HCT116 (cell line): ENCODE measurements at places on chromosomes 12 and 14. TPM values are rescaled to one million over a fixed set of nuclear protein-coding genes. Genes with fewer than 3 reads are reported as not detected.

The IFNG-AS1 gene
- not detected for total RNA-seq

The PTHLH gene
- not detected for total RNA-seq

- no peaks in the 10 kb centered on the region for H3K27me3 ChIP-seq
- no peak overlapping the region for H3K4me3 ChIP-seq
- peaks cover 32% of the 10 kb centered on the region for H3K4me1 ChIP-seq
- DNase-seq, result peak; percentile 38
- no peak overlapping the region for H3K27ac ChIP-seq
These were observed 157.4 kb upstream of the PRMT8 start for GRCh38 chr12:3333583-3333982.

The KCNH5 gene
- total RNA-seq, result not detected

The GDF11 gene
- 5.3 TPM for total RNA-seq

GRCh38 chr12:104480012-104480411 lies 23.3 kb downstream of the CHST11 start:
- no peaks in the 10 kb centered on the region for H3K27me3 ChIP-seq
- no peak overlapping the region for H3K4me3 ChIP-seq
- no peak overlapping the region for H3K27ac ChIP-seq
- no peak for DNase-seq
- H3K4me1 ChIP-seq, result peaks cover 6% of the 10 kb centered on the region; the same call in 1 of the 2 replicates

- H3K4me1 ChIP-seq, result no peaks in the 10 kb centered on the region
- H3K4me3 ChIP-seq, result no peak overlapping the region
- DNase-seq, result no peak
- H3K27ac ChIP-seq, result no peak overlapping the region
- H3K27me3 ChIP-seq, result no peaks in the 10 kb centered on the region
These were observed 4.8 kb upstream of the SERPINA9 start for GRCh38 chr14:94480809-94481208.

DNA sequence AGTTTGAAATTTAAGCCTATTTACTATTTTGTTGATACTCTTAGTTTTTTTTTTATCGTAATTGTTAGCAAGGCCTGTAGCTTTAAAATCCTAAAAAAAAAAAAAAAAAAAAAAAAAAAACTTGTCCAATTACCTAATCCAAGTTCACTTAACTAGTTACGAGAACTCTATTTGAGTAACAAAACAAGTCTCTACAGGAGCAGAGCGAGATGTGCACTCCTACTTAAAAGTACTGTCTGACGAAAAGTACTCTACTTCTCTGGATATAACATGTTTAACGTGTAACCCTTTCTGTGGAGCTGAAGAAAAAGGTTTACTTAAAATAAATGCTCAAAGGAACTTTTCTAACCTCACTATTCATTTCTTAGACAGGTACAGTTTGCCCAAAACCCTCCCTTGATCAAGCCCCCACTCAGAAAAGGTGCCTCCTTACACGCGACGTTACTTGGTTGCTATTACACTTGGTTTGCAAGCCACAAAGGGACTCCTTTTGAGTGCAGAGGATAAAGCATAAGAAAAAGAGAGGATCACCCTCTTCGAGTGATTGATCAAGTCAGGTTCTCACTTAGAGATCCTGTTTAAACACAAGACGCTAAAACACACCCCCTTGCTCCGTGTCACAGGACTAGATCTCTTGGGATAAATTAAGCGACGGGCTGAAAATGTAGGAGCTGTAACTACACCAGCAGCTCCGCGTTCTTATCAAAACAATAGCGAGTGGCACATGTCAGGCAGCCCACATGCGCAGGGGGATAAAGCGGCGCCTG lies 2.2 kb downstream of the BAZ1A start:
- H3K36me3 ChIP-seq, result no peaks in the 10 kb centered on the region
- peak overlapping the region; percentile 99 for H3K27ac ChIP-seq
- DNase-seq, result no peak
- peak overlapping the region; percentile 54 for H3K4me3 ChIP-seq

The ETFRF1 gene
- 8.4 TPM for total RNA-seq

DNA sequence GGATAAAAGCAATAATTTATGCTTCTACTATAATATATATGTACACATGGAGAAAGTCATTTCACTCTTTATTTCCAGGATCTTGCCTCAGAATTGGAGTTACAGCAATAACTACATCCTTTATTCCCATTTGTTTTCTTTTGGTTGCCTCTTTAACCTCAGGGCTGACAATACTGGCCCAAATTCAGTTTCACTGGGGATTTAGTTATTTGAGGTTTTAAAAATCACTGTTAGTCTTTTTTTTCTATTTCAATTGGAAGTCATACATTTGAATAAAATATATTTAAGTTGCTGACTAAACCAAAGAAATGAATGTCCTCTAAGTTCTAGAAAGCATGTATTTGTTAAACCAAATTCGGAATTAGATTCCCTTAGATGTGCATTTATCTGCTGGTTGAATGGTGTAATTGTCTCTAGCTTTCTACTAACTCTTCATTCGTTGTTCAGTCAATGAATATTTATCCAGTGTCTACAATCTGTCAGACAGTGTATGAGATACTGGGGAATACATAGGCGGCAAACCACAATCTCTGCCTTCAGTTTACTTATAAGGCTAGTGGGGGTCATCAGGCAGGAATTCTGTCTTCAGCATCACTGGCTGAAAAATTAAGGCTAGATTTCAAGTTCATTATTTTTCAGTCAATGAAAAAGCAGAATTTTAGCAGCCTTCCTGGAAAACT lies 190.8 kb upstream of the ARHGAP5 start:
- no peaks in the 10 kb centered on the region for H3K27me3 ChIP-seq
- H3K4me1 ChIP-seq, result peaks cover 13% of the 10 kb centered on the region
- no peak overlapping the region for H3K4me3 ChIP-seq
- no peak for DNase-seq

- no peaks in the 10 kb centered on the region for H3K36me3 ChIP-seq
- H3K4me3 ChIP-seq, result no peak overlapping the region
- no peaks in the 10 kb centered on the region for H3K4me1 ChIP-seq
- H3K27me3 ChIP-seq, result peaks cover 3% of the 10 kb centered on the region; the same call in 1 of the 2 replicates
These were observed 28.2 kb downstream of the GLRX5 start for GRCh38 chr14:95562892-95563685.

DNA sequence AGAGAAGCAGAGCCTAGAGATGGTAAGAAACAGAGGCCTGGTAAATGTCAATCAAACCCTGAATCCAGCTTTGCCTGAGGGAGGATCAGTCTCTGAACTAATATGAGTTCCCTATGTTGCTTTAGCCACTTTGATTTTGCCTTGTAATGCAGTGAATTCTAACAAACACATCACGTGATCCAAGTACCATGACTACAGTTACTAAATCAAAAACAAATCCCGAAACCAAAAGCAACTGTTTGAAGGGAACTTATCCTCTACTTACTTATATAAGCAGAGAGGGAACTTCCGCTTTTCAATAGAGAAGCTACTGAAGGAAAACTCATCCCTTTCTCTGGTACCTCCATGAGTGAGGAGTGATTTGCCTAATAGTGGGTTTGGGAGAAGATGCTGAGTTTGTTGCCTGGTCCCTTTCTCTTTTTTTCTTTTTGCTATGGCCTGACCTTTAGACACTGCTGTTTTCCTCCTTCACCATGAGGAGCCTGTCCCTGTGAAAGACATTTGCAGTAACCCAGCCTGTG lies 7.7 kb upstream of the PPTC7 start:
- no peaks in the 10 kb centered on the region for H3K27me3 ChIP-seq
- DNase-seq, result no peak
- no peaks in the 10 kb centered on the region for H3K4me1 ChIP-seq
- no peak overlapping the region for H3K27ac ChIP-seq

GRCh38 chr14:94054936-94055335 lies 26.1 kb downstream of the DDX24 start:
- no peaks in the 10 kb centered on the region for H3K27me3 ChIP-seq
- no peaks in the 10 kb centered on the region for H3K4me1 ChIP-seq
- H3K4me3 ChIP-seq, result no peak overlapping the region
- H3K27ac ChIP-seq, result no peak overlapping the region
- H3K36me3 ChIP-seq, result peaks cover 50% of the 10 kb centered on the region

- DNase-seq, result no peak
- H3K4me1 ChIP-seq, result peaks cover 5% of the 10 kb centered on the region
- no peaks in the 10 kb centered on the region for H3K27me3 ChIP-seq
- no peak overlapping the region for H3K27ac ChIP-seq
These were observed 19.3 kb upstream of the LLPH start for GRCh38 chr12:66149702-66150398.

The OR6C68 gene
- total RNA-seq, result not detected
